Thoracic aorta (tissue), 2 donors: ENCODE measurements at places on chromosomes 12 and 14.

GRCh38 chr14:99430491-99430890 is 50.2 kb downstream of the SETD3 start:
- DNase-seq = no peak

DNA sequence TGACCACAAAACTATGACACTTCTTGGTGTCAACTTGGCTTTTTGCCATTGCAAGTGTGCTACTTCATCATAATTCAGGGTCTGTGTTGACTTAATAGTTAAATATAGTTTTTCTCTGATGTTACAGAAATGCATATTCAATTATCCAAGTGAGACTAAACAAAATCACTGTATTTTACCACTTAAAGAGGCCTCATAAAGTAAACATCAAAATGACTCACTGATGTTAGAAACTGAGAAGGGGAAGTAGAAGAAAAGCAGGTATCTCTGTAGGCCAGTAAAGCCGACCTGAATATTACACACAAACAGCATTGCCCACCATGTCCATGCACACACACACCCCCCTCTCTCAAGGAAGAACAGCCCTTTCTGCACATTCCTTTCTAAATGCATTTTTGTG is 55.4 kb downstream of the RPAP3 start:
- no peak for DNase-seq

- no peak for DNase-seq
Observed at GRCh38 chr12:101759396-101760047, 20.3 kb upstream of the SYCP3 start.

DNA sequence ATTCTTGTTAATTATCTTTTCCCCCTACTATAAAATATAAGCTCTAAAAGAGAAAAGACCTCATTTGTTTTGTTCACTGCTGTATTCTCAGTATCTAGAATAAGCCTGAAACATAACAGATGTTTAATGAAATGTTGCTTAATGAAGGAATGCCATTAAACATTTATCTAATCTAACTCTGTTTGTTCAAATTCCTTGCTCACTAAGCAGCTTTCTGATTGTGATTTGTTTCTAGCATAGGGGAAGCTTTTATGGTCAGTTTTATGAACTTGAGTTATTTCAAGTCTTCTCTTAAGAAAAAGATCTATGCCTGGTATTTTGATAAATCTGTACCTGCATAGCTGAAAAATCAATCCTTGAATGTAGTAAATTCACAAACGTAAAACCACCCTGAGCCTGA is 308.6 kb downstream of the CCDC91 start:
- DNase-seq = no peak

DNA sequence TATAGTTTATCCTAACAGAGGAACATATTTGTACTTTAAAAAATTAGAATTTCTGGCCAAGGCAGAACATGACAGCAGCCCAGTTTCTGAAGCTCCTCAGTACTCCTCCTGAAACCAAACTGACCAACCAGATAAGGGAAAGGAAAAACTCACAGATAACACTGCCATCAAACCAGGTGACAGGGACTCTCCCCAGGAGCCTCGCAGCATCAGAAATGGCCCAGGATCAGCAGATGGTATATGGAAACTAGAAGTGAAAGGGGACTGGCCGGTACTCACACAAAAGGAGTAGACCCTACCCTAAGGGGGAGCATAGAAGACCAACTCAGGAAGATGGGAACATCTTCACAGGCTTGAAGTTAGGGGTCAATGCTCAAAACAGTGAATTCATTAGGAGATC is 22.0 kb downstream of the GALC start:
- DNase-seq = no peak

- no peak for DNase-seq
Observed at GRCh38 chr14:64983439-64984310, 3.0 kb upstream of the FNTB start.

DNA sequence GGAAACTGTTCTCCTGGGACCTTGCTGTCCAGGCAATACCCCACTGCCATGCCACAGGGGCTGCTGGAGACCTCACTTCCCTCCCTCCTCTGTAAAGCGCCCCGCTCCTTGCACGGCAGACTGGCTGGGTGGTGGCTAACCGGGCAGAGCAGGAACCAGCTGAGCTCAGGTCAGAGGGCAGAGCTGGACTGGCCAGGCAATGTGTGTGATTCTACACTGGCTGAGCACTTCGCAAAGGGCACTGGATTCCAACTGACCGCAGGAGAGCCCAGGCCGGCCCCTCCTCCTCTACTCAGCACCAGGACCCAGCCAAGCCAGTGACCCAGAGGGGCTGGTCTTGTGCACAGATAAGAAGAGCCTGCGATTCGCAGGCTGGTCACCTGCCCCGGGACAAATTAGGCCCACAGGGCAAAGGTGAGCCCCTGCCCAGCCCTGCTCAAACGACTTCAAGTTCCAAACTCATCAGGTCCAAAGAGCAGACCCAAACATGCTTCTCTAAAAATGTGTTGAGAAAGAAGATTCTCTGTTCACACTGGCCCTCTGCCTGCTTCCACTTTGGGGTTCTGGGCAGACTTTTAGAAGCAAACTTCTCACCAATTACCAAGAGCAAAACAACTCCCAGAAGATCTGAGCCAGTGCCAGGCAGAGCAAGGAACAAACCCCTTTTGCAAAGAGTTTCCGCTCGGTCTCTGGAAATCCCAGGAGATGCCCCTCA is 54.9 kb upstream of the DIO3 start:
- no peak for DNase-seq

DNA sequence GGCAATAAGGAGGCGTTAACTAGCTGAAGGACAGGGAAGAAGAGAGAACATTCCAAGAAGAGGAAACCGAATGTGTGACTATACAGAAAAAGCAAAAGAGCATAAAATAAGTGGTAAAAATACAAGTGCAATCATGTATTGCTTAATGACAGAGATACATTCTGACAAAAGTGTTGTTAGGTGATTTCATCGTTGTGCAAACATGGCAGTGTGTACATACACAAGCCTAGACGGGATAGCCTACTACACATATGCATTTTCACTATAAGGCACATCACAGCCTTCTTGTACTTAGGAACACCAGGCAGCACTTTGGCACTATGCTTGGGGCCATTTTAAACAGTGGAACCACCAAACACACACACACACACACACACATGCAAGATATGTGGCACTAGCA is 299.3 kb downstream of the BCAT1 start:
- DNase-seq = no peak

DNA sequence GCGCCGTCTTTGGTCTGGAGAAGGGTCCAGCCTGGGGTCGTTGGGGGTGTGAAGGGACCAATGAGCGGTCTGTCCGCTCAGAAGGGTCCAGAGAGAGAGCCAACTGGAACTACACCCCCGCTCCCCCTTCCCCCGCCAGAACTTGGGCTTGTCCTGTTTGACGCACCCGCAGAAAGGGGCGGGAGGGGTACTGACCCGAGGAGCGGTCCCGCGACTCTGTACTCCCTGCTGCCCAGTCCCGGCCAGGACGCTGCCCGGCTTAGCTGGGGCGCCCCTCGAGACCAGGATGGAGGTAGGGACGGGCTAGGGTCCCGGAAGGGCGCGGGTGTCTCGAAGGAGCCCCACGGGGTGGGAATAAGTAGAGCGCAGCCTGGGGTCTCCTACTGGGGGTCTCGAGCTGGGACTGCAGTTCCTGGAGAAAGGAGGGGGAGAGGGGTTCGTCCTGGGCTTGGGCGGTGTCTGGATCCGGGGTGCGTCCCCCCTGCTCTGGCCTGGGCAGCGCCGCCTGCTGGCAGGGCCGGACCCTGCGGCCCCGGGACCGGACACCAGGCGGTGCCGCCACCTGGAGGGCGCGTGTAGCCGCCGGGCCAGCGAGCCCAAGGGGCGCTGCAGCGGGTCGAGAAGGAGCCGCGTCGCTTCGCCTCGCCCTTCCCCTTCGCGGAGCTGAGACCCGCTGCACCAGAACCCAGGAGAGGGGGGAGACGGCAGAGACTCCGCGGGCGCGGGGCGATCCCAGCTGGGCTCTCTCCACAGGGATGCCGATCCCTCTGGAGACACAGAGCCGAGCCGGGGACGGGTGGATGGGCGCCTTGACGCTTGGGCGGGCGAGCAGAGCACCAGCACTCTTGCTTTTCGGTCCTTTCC is 3.8 kb upstream of the CACNB3 start:
- DNase-seq = no peak

DNA sequence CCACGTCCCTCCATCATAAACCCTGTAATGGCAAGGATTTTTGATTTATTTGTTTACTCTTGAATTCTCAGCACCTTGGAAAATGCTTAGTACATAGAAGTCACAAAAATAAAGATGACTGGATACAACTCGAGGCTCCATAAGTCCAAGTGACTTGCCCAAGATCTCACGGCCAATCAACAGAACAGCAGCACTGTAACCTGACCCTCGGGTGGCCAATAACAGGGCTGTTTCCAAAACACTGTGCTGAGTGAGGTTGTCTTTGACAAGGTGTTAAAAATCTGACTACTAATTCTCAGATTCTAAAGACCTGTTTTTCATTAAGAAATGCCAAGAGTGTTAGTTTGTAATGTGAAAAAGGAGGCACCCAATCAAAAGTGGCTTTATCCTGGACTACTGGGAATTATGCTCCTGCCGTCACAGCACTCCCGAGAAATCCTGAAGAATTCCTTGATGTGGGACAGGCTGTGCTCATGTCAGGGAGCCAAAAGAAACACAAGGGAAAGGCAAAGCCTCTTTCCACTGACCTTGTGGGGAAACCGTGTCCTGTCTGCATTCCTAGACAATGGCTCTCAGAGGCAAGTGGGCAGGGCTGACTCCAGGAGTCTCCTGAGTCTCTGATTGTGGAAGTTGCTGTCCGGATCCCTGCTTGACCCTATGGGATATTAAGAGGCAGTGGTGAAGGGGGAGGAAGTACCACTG is 204.7 kb upstream of the PELI2 start:
- DNase-seq = no peak

DNA sequence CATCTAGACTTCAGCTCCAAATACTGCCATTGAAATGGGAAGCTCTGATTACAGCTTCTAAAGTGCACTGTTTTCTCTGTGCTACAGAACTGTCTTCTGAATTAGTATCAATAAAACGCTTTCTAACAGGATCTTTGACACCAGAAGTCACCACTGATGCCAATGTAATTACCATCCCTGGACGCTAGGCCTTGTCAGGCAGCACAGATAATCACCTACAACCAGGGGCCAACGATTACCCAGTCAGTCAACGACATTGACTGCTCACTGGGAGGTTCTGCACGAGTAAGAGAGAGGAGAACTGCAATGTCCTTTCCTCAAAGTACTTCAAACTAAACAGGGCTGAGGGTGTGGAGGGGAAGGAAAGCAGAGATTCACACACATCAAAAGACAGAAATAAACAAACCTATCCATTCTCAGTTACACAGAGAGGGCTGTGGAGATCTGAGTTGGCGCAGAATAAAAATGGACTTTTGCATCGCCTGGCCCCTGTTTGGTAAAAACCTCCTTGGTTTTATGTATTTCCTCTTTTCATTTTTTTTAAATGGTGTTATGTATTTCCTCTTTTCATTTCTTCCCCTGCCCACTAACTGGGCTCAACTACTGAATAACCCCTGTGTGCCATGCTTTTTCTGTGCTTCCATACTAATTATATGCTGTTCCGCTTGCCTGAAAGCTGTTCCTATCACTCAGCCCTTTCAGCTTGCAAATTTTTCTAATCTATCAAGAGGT is 492.2 kb downstream of the APAF1 start:
- DNase-seq = no peak

DNA sequence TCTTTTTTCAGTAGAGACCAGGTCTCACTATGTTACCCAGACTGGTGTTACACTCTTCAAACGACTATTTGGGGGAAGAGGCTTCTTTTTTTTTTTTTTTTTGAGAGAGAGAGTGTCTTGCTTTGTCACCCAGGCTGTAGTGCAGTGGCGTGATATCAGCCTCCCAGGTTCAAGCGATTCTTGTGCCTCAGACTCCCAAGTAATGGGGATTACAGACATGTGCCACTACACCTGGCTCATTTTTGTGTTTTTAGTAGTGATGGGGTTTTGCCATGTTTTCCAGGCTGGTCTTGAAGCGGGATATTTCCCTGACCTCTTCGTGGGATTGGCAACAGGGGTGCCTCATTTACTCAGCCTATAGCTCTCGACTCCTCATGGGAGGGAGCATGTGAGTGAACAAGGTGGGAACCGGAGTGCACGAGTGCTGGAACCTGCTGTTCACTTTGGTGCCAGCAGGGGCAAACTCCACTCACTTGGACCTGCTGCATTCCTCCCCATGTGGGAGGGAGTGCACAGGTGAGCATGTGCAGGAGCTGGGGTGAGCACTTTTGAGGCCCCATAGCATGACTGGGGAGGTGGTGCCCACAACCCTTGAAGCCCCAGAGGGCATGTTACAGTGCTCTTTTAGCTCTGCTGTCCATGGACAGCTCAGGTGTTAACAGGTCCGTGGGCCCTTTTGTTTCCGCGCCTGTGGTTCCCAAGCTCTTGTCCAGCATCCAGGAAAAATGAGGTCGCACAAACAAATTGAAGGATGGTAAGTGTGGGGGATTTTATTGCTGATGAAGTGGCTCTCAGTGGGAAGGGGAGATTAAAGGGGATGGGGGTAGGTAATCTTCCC is 79.1 kb upstream of the HECTD1 start:
- no peak for DNase-seq

DNA sequence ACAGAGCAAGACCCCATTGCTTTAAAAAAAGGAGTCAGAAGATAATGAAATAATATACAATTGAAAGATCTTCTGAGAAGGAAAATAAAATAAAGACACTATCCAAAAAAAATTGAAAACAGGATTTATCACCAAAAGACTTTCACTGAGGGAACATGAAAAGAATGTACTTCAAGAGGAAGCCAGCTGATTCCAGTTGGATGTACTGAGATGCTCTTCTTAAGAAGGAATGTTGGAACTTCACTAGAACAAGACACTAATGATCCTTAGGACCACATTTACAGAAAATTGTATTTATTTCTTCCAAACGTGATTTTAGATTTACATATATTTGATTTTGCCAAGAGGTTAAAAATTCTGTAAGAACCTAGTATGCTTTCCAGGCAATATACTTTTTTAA is 65.6 kb upstream of the CNOT2 start:
- DNase-seq = no peak

DNA sequence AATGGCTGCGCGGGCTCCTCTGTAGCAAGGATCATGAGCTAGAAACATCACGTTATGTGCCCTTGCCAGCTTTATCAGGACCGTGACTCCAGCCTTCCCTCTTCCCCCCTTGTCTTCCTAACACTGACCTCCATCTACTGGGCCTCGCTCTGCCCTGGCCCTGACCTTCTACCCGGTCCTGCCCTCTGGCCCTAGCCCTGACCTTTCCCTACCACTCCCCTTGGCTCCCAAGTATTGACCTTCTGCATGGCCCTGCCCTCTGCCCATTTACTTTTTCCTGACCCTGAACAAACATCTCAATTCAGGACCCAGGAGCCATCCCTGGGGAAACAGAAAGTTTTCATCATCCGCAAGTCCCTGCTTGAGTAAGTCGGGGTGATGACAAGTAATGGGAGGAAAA is 2.0 kb downstream of the SOAT2 start:
- DNase-seq = no peak

DNA sequence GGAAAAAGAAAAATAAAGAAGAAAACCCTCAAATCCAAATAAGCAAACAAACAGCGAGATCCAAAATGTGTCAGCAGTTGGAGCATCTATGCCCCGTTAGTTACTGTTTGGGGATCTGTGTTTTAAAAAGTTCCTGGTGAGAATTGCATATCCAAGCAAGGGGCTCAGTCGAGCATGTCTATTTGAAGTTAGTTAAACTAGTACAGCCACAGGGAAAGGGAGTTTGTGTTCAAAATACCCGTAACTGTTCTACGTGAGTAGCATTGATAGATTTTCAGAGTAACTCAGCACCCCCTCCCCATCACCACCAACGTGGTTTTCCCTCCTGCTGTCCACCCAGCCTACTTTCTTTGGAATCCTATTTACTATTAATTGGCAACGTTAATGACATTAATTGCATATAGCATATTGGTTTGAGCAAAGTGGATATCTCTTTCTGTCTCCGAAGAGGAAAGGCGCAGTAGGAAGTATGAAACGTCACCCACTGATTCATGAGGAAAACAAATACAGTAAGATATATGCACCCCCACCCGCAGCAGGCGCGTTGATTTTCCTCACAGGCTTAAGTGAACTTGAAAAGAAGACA is 1.5 kb downstream of the NPAS3 start:
- DNase-seq = no peak
